Caudate nucleus (tissue), 63 donors: ENCODE measurements at places on chromosomes 12 and 14.

DNA sequence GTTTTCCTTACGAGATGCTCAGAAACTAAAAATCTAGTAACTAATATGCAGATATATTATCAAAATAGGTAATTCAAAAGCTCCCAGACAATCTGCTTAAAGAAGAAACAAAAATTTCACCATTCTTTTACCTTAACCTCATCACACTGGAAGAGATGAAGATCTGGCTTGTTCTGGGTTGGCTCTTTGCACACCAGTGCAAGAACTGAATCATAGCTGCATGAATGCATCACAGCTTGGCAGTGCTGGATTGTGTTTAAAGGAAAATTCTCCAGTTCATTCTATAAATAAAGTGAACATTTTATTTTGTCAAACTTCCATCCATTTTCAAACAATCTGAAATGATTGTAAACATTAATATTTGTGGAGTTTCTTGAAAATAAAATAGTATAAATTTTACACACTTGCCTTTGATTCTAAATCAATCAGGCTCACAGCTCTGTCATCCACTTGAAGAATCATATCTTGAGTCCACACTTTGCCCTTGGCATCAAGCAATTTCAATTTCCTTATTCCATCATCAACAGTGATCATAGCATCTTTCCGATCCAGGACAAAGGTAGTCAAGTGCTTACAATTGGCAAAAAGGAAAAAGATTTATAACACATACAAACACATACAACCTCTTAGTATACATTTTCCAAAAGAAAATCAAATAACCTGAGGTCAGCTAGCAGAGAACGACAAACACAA is 119.8 kb downstream of the EPS8 start:
- no peak for DNase-seq

DNA sequence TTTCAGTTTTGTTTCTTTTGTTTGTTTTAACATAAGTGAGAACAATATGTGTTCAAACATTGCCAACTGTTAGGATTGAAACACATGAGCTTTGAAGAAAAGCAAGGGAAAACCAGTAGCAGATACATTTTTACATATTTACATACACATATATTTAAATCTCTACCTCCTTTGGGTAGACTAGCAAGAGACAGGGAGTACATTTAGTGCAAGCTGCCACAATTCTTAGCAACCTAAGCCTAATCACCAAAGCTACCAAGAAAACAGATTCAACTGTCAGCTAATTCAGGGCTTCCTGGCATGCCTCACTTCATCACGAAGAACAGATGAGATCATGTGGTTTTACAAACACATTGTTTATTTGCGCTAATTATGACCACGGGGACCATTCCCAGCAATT is 143.1 kb downstream of the PRIMA1 start:
- no peak for DNase-seq

DNA sequence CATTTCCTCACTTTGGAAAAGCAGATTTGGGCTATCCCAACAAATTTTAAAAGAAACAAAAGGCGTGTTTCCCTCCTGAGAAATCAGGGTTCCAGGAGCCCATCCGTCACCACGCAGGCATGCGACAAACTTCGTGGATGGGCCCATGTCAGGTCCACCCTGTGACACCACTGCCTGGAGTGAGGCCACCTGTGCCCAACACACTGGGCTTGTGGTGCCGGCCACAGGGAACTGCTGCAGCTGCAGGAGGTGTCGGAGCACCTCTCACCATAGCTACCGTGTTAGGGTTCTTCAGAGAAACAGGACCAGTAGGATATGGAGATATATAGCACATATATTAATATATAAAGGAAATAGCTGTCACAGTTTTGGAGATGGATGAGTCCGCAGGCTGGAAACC is 53.0 kb upstream of the BCL11B start:
- no peak for DNase-seq

DNA sequence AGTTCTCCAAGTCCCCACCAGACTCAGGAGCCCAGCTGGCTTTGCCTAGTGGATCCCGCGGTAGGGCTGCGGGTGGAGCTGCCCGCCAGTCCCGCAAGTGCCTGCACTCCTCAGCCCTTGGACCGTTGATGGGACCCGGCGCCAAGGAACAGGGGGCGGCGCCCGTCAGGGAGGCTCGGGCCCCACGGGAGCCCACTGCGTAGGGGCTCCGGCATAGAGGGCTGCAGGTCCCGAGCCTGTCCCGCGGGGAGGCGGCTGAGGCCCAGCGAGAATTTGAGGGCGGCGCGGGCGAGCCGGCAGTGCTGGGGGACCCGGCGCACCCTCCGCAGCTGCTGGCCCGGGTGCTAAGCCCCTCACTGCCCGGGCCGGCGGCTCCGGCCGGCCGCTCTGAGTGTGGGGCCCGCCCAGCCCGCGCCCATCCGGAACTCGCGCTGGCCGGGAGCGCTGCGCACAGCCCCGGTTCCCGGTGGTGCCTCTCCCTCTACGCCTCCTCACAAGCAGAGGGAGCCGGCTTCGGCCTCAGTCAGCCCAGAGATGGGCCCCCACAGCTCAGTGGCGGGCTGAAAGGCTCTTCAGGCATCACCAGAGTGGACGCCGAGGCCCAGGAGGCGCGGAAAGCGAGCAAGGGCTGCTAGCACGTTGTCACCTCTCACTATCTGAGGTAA is 452.4 kb upstream of the LRFN5 start:
- DNase-seq: no peak

GRCh38 chr14:90795744-90796143 is 20.5 kb downstream of the TTC7B start:
- no peak for DNase-seq

DNA sequence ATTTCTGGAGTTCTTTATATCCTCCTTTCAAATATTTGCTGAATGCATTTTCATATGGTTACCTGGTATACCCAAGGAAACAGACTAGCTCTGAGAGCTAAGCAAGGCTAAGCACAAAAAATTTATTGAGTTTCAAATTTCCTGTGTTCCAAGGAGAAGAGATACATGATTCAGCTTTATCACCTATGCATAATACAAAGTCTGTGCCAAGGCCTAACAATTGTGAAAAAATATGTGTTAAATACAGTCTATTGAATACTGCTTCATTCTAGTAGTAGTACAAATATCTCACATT is 103.7 kb upstream of the LGR5 start:
- DNase-seq: no peak

GRCh38 chr12:80702889-80703805 is 4.3 kb upstream of the MYF6 start:
- no peak for DNase-seq

- no peak for DNase-seq
Observed at GRCh38 chr12:6235499-6235898, 35.3 kb downstream of the CD9 start.
